ENCODE measurements at places on chromosomes 7 and 10. TPM values are rescaled to one million over a fixed set of nuclear protein-coding genes. Genes with fewer than 3 reads are reported as not detected.
A peak's percentile ranks its signal among the peaks of the same experiment; 100 is the strongest.

DNA sequence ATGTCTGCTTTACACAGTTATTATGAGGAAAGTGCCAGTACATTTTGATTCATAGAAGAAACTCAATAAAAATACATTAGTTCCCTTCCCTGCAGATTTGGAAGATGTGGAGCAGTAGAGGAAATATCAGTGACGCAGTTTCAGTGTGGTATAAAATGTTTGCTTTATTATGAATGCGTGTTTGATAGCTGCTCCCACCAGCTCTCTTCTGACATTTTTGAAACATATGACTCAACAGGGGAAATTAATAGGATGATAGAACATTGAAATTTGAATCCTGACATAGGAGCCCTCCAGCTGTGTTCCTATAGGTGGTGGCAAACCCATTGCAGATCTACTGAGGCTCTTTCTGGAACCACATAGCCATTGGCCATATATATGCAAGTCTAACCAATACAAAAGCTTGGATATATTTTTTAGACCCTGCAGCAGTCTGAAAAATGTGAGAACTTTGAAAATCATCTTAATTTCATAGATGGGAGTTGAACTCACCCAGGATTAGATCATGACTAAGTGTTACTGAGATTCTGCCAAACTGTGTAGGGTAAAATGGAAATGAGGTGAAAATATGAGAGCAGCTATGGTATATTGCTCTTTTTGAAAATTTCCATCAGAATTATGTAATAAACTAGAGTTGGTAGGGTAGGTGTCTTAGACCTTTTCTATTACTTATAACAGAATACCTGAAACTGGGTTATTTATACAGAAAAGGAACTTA is 47.8 kb downstream of the BZW2 start:
- no peaks in the 10 kb centered on the region for H3K36me3 ChIP-seq
- no peak for DNase-seq
- no peak overlapping the region for H3K27ac ChIP-seq
- no peak overlapping the region for H3K4me3 ChIP-seq
- H3K27me3 ChIP-seq, result no peaks in the 10 kb centered on the region

DNA sequence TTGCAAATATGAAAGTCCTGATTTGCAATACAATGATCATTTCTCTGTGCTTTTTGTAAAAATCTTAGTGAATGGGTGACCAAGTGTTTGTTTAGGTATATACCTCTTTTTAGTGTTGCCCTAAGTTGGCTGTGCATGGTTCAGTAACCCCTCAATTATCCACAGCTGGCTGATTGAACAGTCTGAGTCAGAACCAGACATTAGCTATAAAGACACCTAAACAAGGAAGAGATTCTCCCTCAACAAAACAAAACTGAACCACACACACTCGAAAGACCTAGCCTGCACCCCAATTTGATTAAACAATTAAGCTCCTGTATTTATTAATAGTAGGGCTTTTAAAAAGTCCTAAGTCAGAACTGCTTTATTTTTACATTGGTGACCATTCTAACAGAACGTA is 2.8 kb downstream of the RSBN1L start:
- H3K4me3 ChIP-seq, result no peak overlapping the region
- DNase-seq, result no peak
- H3K27me3 ChIP-seq, result no peaks in the 10 kb centered on the region
- H3K36me3 ChIP-seq, result no peaks in the 10 kb centered on the region
- H3K4me1 ChIP-seq, result peaks cover 3% of the 10 kb centered on the region

- H3K4me3 ChIP-seq, result no peak overlapping the region
- H3K4me1 ChIP-seq, result no peaks in the 10 kb centered on the region
- no peaks in the 10 kb centered on the region for H3K27me3 ChIP-seq
- DNase-seq, result no peak
These were observed 335.1 kb downstream of the GATA3 start for GRCh38 chr10:8389630-8390029.

DNA sequence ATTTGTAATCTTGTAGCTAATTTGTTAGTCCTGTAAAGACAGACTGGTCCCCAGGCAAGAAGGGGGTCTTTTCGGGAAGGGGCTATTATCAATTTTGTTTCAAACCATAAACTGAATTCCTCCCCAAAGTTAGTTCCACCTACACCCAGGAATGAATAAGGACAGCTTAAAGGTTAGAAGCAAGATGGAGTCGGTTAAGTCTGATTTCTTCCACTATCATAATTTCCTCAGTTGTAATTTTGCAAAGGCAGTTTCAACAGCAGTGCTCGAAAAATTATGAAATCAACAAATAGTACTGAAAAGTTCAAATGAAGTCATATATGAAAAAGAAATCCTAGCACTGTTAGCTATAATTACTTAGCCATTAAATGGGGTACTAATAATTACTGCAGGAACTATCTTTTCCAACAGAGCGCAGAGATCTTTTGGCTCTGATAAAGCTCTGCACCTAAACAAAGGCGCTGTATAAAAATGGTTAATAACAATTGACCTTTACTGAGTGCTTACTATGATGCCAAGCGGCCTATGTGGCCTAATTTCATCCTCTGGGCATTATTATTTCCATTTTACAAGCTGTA is 756 bp upstream of the SEC24C start:
- H3K4me1 ChIP-seq, result no peaks in the 10 kb centered on the region
- H3K36me3 ChIP-seq, result no peaks in the 10 kb centered on the region
- H3K4me3 ChIP-seq, result peak overlapping the region; percentile 84
- no peaks in the 10 kb centered on the region for H3K27me3 ChIP-seq

GRCh38 chr7:98204670-98205069 is 6.6 kb upstream of the BHLHA15 start:
- H3K4me3 ChIP-seq, result no peak overlapping the region
- H3K4me1 ChIP-seq, result no peaks in the 10 kb centered on the region
- no peaks in the 10 kb centered on the region for H3K36me3 ChIP-seq
- H3K27ac ChIP-seq, result no peak overlapping the region

DNA sequence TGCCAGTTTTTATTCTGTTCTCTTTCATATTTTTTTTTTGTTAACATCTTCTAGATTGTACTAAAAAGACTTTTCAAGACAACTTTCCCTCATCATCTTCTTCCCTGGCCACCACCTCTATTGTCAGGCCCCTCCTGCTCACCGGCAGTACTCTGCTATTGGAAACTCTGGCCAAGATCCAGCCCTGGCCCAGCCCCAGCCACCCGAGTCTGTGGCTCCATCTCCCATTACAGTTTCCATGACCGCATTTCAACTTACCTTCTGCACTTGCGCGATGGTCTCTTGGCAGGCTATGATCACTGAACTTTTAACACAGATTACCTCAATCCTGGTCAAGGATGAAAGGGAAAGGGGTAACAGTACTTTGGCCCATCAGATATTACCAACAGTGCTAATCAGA is 137.7 kb upstream of the POM121L12 start:
- DNase-seq, result no peak
- no peak overlapping the region for H3K27ac ChIP-seq
- H3K4me1 ChIP-seq, result peaks cover 5% of the 10 kb centered on the region
- H3K4me3 ChIP-seq, result no peak overlapping the region
- H3K36me3 ChIP-seq, result no peaks in the 10 kb centered on the region

DNA sequence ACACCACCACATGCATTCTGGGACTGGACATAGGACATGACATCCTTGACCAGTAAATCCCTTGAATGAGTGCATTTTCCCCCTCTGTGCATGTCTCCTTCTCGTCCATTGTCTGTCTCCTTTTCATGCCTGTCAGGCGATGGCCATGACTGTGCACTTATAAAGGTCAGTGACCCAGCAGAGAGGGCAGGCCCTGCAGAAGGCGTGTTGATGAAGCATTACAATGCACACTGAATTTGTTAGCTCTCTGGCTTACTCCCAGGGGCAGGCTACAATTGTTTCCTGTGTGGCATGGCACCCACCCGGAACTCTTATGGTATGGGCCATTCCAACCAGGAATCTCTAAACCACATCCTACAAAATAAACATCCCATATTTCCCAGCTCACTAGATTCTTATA is 71.1 kb downstream of the SAMD9 start:
- no peaks in the 10 kb centered on the region for H3K36me3 ChIP-seq
- no peaks in the 10 kb centered on the region for H3K4me1 ChIP-seq
- DNase-seq, result no peak
- H3K27ac ChIP-seq, result no peak overlapping the region
- no peaks in the 10 kb centered on the region for H3K27me3 ChIP-seq

GRCh38 chr10:6578251-6578771 is 1.8 kb downstream of the PRKCQ start:
- H3K4me1 ChIP-seq, result no peaks in the 10 kb centered on the region
- H3K27ac ChIP-seq, result no peak overlapping the region
- DNase-seq, result no peak
- no peak overlapping the region for H3K4me3 ChIP-seq
- no peaks in the 10 kb centered on the region for H3K36me3 ChIP-seq

DNA sequence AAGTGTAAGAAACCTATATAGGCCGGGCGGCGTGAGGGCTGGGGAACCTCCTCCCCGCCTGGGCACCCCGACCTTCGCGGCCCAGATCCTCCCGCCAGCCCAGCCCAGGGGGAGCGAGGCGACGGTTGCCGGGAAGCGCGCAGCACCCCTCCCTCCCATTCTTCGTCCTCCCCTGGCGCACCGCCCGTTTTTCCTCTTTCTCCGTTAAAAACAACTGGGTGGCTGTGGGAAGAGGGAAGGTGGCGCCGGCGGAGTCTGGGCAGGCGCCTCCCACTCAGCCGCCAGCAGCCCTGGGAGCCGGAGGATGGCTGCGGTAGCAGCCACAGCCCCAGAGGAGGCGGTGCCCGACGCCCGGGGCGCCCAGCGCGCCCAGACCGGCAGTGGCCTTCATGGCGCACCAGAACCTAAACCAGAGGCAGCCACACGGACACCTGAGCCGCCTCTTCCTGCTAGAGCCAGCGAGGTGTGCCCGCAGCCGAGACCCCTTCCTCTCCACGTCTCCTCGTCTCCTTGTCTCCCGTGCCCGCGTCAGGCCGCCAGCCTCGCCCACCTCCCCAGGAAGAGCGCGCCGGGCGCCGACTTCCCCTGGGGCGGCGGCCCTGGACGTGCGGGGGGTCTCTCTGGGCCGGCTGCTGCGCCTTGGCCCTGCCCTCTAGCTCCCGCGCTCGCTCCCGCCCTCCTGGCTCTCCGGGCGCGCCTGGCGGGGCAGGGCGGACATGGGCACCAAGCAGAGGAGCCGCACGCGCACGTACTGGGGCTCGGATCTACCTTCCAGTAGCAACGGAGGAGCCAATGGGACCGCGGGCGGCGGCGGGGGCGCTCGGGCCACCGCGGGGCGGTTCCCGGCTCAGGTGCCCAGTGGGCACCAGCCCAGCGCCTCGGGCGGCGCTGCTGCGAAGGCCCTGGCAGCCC is 32.8 kb upstream of the SFTPD start:
- no peaks in the 10 kb centered on the region for H3K27me3 ChIP-seq
- no peaks in the 10 kb centered on the region for H3K4me1 ChIP-seq
- peak overlapping the region; percentile 53 for H3K4me3 ChIP-seq
- peak; percentile 87 for DNase-seq
- peak overlapping the region; percentile 11 for H3K27ac ChIP-seq

DNA sequence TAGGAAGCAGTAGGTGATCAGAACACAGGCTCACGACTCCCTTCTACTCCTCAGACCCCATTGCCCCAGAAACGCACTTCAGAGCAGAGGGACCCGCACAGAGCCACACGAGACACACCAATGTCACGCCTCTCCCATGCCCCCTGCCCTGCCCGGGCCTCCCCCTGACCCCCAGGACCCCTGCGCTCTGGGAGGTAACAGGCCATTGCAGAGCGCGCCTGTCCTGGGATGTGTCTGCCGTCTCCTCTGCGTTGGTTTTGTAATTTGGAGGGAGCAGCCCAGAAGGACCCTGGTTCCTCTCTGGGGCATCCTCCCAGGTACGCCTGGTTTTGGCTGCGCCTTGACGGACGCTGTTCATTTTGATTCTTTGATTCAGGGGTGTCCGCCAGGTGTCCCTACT is 85.4 kb downstream of the UNCX start:
- DNase-seq, result no peak
- no peaks in the 10 kb centered on the region for H3K4me1 ChIP-seq
- H3K27ac ChIP-seq, result no peak overlapping the region
- H3K4me3 ChIP-seq, result no peak overlapping the region

Gene TRIL
- 1.0 TPM for total RNA-seq

Gene SHOC2
- 62.5 TPM for total RNA-seq

Gene AKR1C2
- 44.7 TPM for total RNA-seq

Gene SLC26A3
- total RNA-seq, result not detected

Gene PLAU
- total RNA-seq, result 35.4 TPM

Gene UCMA
- total RNA-seq, result not detected

Gene AGR2
- total RNA-seq, result not detected
